ENCODE measurements at places on chromosomes 4 and X.

DNA sequence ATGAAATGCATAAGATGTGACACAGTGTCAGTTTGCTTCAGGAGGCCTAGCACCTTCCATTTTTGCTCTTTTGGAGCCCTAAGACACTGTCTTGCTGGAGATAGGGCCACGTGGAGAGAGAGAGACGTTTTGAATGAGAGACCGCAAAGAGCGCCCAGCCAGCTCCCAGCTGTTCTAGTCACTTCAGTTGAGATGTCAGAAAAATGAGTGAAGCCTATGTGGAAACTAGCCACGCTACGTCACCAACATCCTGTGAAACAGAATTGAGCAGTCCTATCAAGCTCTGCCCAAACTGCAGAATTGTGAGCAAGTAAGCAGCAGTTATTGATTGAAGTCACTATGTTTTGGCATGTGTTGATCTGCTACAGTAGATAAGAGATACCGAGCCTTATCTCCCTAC is 13.1 kb downstream of the GPR82 start:
- DNase-seq = no peak

DNA sequence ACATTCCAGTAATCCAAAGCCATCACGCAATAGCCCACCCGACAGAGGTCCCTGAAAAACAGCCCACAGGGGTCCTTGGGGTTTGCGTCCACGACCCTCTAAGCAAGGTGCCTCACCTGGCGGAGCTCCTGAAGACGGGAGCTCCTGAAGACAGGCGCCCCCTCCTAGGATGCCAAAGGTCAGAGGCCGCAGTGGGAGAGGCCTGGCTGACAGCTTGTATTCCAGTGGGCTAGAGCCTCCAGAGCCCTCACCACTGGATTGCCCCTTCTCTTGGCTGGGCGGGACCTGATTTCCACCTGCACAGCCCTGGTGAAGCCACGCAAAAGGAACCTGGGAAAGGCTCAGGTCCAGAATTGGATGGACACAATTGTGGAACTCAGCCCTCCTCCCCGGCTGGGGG is 29.7 kb upstream of the WFS1 start:
- no peak for DNase-seq

GRCh38 chr4:41358647-41359421 is 102.1 kb downstream of the UCHL1 start:
- DNase-seq = no peak

- DNase-seq = no peak
These were observed 61.7 kb downstream of the ADRA2C start for GRCh38 chr4:3827616-3828492.

GRCh38 chr4:79107014-79107413 is 167.8 kb upstream of the PAQR3 start:
- DNase-seq = no peak

DNA sequence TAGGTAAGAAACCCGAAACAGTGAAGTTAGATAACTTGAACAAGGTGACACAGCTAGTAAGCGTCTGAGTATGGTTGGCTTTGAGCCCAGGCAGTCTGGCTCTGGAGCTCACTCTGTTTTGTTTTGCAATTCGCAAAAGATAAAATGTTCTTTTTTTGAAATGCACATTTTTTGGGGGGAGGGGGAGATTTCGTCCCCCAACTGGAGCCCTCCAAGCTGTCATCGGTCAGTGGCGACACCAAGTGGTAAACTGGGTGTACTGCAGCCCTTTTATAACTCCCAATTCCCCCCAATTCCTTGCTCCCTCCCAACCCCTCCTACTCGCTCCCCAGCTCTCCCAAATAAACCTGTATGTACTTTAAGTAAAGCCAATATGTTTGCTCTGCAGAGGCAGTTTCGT is 2.8 kb upstream of the CLCN5 start:
- no peak for DNase-seq

- DNase-seq = no peak
These were observed 138.8 kb downstream of the TEX11 start for GRCh38 chrX:70769659-70770227.

- DNase-seq = no peak
These were observed 28.8 kb upstream of the SCOC start for GRCh38 chr4:140344621-140345020.

- no peak for DNase-seq
These were observed 87.2 kb downstream of the IL13RA2 start for GRCh38 chrX:114930227-114930626.

GRCh38 chr4:6746721-6747293 is 30.8 kb downstream of the BLOC1S4 start:
- peak; percentile 81 for DNase-seq

DNA sequence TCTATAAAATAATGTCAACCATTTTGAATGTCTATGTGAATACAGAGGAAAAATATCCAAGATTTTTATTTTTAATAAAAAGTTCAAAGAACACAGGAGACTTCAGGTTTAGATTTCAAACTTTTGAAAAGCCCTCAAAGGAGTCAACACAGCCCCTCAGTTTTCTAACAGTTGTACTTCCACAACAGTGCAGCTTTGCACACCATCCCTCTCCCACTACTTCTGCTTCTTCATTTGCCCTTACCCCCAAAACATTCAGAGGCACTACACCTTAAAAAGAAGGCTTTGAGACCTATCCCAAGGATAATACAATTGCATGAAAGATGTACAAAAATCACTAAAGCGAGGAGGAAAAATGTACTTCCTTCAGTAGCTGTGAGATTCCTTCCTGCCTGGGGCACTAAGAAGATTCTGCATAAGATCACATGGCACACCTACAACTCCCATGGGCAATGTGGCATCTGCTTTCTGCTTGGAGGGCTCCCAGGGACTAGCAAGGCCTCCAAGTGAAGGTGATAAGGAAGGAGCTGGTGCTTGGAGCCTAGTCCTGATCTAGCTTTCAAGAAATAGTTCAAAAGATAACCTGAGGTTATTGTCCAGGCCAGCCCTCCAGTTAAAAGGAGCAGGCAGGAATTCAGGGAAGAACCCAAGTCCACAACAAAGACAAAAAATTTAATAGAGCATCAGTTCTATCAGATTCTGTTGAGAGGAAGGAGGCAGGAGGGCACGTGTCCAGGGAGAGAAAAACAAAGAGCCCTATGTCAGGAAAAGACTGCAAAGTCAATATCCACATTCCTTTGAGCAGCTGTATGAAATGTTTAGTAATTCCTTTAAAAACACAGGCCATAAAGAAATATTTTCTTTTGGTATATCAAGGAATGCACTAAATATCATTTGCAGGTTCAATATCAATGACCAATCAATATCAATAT is 19.1 kb downstream of the ARAP2 start:
- no peak for DNase-seq

DNA sequence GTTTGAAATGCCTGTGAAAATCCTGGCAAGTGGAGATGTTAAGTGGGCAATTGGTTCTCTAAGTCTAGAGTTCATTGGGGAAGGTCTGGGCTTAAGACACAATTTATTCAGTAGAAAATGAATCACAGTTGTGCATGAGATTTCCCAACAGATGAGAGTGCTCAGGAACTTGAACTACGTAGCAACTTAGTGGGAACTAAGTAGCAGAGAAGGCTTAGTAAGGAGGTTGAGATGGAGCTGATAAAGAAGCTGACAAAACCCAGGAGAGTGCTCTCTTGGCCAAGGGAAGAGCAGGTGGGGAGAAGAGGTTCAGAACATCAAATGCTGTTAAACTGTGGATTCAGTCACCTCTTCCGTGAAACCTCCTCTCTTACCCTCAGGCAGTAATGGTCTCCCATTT is 33.0 kb downstream of the AFF1 start:
- DNase-seq = no peak

DNA sequence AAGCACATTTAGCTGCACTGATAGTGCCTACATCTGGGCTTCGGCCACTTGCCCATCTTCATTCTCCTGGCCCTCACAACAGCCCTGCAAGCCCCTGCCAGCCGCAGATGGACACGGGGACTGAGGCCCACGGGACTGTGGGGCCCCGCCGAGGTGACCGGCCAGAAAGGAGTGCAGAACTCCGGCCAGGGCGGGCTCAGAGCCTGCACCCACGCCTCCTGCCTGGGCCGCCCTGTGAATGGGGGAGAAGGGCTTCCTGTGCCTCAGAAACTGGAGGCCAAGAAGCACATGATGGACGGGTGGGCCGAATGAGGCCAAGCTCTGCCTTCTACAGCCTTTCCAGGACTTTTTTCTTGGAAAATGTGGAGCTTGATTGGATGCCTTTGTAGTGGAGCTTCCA is 35.7 kb upstream of the HGFAC start:
- DNase-seq = no peak

- peak; percentile 95 for DNase-seq
These were observed 71.0 kb upstream of the AFAP1 start for GRCh38 chr4:8010618-8011017.
